Activated naive CD4-positive, alpha-beta T cell treated with anti-CD3 and anti-CD28 coated beads, Interleukin-2, amount 10 ng/mL, durations not matched to agents 7 days and 5 days (primary cell): ENCODE measurements at places on chromosomes 12 and 14.

DNA sequence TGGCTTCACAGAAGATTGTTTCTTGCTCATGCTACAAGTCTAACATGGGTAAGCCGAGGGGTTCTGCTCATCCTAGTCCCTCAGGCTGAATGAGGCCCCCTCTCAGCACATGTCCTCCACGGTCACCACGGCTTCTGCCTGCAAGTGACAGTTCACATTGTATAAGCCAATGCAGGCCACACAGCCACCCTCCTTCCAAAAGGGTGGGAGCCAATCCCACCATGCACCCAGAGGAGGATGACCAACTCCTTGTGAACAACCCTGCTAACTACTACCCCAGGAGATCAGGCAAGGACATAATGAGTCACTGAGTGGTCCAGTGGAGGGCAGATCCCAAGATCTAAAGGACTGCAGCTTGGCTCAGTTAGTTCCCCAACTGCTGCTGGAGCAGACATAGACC lies 6.1 kb downstream of the SPRING1 start:
- no peak for DNase-seq

- DNase-seq = no peak
Observed at GRCh38 chr12:50934981-50935807, 17.1 kb upstream of the HIGD1C start.

GRCh38 chr12:19642345-19642744 lies 203.1 kb downstream of the AEBP2 start:
- DNase-seq = no peak

- DNase-seq = no peak
Observed at GRCh38 chr14:56205881-56206280, 87.7 kb downstream of the PELI2 start.

DNA sequence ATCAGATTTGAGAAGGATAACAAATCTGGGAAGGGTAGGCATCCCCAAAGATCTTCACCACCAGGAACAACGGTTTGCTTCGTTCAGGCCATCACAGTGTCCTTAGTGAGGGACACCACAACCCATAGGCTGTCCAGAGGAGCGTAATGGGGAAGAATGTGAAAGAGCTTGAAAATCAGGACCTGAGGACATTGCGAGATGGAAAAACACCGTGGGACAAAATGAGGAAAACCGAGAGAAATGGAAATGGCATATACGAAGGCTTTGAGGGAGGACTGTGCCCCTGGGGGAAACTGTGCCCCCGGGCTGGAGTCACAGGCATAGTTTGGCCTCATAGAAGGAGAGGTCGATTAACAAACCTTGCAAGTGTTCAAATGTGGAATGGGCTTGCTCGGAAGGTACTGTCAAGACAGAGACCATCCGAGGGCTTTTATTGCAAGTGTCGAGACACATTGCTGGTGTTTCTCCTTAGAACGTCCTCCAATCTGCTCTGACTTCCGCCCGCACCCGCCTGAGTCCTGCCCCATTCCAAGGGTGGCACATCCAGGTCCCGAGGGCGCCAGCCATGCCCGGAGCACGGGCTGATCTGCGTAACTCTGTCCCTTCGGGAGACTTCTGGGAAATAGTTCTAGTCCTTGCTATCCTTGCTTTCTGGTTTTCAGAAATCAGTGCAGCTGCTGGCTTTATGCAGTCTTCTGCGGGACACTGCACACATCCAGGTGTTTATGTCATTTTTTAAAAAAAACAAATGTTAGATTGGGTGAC lies 885 bp upstream of the PALS1 start:
- peak; percentile 60 for DNase-seq

DNA sequence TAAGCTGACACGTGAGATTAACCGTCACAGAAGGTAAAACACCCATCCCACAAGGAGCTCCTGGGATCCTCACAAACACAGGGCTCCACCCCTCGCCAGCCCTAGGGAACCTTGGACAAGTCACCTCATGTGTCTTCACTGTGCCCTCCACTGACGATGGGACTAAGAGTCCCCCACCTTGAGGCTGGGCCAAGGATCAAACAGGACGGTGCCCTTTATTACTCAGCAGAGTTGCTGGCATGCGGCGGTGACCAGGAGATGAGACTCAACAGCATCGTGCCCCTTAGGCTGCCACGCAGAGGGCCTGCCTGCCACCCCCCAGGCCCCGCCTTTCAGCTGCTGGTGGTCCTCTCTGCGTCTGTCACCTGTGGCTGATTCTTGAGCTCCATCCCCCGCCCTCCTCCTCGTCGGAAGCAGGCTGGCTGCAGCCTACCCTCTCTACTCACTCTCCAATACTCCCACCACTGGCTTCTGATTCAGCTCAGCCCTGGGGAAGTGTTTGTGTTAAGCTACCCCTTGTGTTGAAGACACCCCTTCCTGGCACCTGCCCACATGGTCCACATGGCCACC lies 105.2 kb downstream of the DICER1 start:
- DNase-seq = peak; percentile 9

DNA sequence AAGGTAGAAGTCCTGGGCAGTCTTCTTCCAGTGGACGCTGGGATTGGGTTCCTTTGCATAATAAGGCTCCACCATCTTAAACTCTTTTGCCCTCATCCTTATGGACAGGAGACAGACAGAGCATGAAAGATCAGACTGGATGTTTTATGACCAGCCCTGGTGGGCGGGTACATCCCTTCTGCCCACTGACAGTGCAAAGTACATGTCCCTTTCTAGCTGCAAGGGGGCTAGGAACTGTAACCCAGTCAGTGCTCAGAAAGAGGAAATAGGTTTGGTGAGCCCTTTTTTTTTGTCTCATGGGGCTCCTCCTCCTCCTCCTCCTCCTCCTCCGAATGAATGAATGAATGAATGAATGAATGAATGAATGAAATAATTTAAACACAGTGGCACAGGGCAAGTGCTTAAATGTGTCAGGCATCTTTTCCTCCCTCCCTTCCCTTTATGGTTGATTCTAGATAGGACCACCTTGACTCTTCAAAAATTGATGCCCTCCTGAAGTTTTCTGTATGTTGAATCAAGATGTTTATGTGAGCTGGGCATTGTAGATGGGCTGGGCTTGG lies 36.4 kb upstream of the HNF1A start:
- DNase-seq = no peak

GRCh38 chr12:46500673-46501072 lies 128.1 kb upstream of the SLC38A2 start:
- no peak for DNase-seq

DNA sequence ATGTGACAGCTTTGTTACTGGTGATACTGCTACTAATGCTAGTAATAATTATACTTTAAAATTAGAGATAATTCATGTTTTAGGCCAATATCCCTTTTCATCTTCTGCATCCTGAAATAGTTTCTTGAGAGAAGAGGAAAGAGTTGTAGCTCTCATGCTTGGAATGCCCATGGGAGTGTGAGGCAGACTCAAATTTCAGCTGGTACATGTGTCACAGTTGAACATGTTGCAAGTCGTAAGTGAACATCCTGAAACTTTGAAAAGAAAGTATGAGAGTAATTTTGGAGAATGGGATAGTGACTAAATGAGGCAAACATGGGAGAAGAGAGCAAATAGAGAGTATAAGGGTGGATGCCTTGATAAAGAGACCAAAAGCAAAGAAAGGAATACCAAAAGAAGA lies 168.0 kb downstream of the TMTC3 start:
- DNase-seq = no peak

GRCh38 chr14:68241862-68242487 lies 422.4 kb downstream of the RAD51B start:
- DNase-seq = no peak

DNA sequence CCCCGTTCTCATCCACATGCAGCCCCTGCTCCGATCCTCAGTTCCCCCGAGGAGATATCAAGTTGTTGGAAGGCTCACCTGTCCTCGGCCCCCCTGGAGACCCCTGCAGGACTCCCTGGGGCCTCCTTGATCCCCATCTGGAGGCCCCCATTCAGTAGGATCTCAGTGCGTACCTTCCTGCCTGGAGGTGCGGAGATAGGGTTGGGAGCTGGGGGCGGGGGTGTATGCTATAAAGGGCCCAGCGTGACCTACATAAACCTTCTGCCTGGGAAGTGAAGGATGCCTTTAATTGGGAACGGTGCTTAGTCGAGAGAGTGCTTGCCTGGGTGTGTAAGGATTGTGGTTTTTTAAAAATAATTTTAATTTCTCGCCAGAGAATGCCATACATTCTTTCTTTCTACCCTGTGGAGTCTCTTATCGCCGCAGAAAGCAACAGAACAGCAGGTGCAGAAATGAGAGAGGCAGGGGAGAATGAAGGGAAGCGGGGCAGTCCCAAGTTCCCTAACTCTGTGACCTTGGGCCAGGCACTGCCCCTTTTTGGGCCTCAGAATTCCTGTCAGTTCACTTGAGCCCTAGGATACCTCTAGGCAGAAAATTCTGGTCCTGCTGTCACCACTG lies 153.7 kb downstream of the TSPAN9 start:
- DNase-seq = no peak

DNA sequence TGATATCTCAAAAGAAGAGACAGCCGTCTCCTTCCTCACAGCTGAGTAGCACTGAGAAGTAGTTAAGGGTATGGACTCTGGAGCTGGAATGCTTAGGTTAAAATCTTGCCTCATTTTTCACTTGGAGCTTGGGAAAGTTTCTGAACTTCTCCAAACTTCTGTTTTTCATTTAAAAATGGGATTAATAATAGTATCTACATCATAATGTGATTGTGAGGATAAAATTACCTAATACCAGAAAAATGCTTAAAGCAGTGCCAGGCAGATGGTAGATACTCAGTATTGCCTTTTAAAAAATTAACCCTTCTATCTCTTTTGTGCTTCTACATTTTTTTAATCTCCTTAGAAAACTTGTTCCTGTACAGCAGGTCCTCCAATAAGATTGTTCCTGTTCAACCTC lies 63.1 kb downstream of the A2M start:
- DNase-seq = no peak

GRCh38 chr12:54128416-54128815 lies 60.4 kb downstream of the SMUG1 start:
- DNase-seq = no peak

DNA sequence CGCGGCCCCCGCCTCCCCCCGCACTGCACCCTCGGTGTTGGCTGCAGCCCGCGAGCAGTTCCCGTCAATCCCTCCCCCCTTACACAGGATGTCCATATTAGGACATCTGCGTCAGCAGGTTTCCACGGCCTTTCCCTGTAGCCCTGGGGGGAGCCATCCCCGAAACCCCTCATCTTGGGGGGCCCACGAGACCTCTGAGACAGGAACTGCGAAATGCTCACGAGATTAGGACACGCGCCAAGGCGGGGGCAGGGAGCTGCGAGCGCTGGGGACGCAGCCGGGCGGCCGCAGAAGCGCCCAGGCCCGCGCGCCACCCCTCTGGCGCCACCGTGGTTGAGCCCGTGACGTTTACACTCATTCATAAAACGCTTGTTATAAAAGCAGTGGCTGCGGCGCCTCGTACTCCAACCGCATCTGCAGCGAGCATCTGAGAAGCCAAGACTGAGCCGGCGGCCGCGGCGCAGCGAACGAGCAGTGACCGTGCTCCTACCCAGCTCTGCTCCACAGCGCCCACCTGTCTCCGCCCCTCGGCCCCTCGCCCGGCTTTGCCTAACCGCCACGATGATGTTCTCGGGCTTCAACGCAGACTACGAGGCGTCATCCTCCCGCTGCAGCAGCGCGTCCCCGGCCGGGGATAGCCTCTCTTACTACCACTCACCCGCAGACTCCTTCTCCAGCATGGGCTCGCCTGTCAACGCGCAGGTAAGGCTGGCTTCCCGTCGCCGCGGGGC lies at the start of gene FOS:
FOS (plus strand) TSS at position 407 of the 731 bp plus-strand sequence; CDS start at position 562, 155 bp downstream.
- DNase-seq = peak; percentile 92

GRCh38 chr14:88130057-88130432 lies 125.1 kb downstream of the GPR65 start:
- DNase-seq = no peak

DNA sequence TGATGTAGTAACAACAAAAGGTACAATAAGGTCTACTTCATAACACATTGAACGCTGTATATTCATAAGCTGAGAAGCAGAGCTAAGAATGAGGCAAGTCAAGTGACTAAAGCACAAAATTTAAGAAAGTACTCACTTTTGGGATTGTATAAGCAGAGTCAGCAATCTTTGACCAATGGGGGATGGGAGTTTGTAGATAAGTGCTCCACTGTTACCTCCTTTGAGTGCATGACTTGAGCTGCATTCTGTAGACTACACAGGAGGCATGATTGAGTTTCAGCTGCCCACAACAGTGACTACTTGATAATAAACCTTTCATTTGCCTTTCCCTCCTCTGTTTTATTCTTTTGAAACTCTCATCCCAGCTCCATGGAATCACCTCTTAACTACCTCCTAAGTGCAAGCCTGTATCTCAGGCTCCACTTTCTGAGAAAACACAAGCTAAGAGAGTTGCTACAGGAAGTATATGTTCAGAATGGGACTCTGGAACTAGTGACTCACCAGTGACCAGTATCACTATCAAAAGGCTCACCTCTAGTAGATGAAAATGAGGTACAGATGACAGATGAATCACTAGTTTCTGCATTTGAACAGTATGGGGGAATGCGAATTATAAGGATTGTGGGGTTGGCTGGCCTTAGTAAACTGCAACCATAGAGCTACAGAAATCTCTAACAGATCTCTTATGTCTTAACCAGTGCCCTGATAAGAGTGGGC lies 49.2 kb downstream of the SLC35F4 start:
- no peak for DNase-seq

DNA sequence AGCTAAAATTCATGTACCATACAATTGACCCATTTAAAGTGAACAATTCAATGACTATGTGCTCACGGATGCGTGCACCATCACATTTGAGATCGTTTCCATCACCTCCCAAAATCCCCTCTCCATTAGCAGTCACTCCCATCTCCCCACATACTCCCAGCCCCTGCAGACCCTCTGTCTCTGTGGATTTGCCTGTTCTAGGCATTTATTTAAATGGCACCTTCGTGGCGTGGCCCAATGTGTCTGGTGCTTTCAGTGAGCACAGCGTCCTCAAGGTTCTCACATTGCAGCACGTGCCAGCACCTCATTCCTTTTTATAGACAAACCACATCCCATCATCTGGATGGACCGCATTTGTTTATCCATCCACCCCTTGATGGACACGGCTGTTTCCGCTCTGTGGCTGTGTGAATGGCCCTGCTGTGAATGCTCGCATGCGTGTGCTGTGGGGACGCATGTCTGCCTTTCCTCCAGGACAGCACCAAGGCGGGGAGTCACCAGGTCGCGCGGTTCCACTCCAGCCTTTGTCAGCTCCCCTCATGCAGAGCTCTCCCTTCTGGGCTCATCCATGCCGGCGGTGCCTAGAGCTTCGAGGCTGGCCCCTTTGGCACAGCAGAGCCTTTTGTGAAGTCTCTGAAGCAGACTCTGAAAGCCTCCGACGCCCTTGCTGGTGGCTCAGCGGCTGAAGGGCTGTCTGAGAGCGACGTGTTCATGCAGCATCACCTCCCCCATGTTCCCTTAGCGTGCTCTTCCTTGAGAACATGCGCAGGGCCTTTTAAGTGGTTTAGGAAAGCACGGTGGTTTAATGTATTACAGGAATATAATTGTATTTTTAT lies 184.4 kb downstream of the KIF26A start:
- DNase-seq = no peak

DNA sequence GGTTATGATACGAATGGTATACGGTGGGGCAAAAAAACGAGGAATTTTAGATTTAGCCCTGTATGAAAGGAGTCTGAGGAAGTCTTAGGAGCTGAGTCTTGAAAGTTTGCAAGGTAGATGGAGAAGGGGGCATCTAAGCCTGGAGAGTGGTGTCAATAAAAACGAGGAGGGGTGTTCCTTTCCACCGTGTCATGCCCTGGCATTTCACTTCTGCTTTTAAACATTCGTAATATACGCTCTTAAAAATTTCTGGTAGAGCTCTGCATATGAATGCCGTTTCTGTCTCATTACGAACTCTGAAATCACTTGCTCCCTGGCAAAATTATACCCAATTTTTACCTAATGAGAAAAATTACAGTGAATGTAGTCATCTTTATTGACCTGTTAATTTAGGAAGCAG lies 170.2 kb downstream of the ERC1 start:
- DNase-seq = no peak

GRCh38 chr14:59588101-59588500 lies 11.5 kb upstream of the CCDC175 start:
- DNase-seq = no peak
